Kidney (tissue), 22 donors: ENCODE measurements at places on chromosomes 5 and 9. TPM values are rescaled to one million over a fixed set of nuclear protein-coding genes. Genes with fewer than 3 reads are reported as not detected.
A peak's percentile ranks its signal among the peaks of the same experiment; 100 is the strongest.

GRCh38 chr5:173198049-173198448 is 37.0 kb downstream of the NKX2-5 start:
- DNase-seq = no peak

The RLN2 gene
- total RNA-seq = 1.1 TPM

GRCh38 chr5:137220523-137220927 is 278.6 kb downstream of the SPOCK1 start:
- DNase-seq = no peak

DNA sequence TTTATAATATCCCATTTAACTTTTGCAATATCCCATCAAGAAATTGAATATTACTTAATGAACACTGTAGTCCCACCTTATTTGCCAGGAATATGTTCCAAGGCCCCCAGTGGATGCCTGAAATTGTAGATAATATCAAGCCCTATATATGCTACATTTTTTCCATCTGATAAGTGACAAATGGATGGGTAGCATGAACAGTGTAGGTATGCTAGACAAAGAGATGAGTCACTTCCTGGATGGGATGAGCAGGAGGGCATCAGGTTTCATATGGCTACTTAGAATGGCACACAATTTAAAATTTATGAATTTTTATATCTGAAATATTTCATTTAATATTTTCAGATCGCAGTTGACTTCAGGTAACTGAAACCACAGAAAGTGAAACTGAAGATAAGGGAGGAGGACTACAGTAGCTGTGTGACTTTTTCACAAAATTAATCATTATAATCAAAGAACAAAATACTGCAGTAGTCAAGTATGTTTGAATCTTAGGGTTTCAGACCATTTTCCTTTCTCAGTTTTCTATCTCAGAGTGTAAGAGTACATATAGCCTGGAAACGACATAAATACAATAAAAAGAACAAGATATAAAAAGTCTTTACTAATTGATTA is 636.4 kb upstream of the ARRDC3 start:
- DNase-seq = no peak

The SLC12A7 gene
- 92.9 TPM for total RNA-seq

The PCDHGC4 gene
- 1.5 TPM for total RNA-seq

DNA sequence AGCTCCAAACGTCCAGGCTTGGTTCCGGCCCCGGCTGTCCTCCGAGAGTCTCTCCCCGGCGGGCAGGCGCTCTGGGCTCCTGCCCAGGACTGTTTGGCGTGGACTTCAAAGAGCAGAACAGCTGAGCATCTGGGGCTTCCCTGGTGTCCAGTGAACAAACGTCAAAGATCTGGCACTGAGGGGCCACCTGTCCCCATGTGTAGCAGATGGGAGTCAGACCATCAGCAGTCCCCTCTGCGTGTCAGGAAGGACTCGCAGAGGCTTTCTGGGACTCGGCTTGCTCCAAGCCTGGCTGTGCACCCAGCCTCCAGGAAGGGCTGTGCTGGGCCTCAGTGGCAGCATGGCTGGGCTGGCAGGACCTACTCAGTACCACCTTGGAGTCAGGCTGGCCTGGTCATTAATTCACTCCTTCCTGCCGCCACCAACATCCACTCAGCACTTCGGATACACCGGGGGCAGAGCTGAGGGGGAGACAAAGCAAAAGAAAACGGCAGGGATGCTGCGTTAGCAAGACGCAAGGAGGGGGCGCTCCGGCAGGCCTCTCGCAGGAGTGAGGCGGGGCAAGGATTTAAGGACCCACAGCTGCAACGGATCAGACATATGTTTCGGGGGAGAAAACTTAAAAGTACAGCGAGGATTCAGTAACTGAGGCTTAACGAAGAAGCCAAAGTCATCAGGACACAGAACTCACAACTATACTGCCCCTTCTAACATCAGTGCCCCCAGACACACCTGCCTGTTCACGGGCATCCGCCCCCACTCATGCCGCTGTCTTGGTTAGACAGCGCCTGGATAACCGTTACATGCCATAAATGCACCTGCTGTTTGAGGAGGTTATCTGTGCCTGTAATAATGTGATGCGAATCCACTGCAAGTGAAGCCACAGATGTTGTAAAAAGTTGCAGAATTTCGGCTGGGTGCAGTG is 164.5 kb upstream of the PHYKPL start:
- peak; percentile 92 for DNase-seq

DNA sequence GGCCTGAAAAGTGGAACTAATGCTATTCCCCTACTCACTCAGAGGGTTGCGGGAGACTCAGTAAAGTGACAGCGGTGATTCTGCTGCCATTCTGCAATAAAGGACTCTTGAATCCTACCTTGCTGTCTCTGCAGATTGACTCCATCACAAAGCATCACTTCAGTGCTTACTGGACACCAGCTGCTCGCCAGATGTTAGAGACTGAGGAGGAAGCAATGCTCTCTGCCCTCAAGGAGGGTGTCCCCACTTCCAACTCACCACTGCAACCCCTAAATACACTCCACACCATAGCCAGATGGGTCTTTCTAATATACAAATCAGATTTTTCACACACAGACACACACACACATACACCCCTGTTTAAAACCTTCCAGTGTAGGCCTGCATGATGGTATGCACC is 21.4 kb downstream of the TTLL11 start:
- no peak for DNase-seq

GRCh38 chr9:120974921-120975320 is 48.3 kb upstream of the TRAF1 start:
- no peak for DNase-seq
